K562 (cell line): ENCODE measurements at places on chromosomes 5 and 9. TPM values are rescaled to one million over a fixed set of nuclear protein-coding genes. Genes with fewer than 3 reads are reported as not detected.
A peak's percentile ranks its signal among the peaks of the same experiment; 100 is the strongest.

- DNase-seq, result no peak
These were observed 396.7 kb upstream of the CLINT1 start for GRCh38 chr5:158255609-158256008.

DNA sequence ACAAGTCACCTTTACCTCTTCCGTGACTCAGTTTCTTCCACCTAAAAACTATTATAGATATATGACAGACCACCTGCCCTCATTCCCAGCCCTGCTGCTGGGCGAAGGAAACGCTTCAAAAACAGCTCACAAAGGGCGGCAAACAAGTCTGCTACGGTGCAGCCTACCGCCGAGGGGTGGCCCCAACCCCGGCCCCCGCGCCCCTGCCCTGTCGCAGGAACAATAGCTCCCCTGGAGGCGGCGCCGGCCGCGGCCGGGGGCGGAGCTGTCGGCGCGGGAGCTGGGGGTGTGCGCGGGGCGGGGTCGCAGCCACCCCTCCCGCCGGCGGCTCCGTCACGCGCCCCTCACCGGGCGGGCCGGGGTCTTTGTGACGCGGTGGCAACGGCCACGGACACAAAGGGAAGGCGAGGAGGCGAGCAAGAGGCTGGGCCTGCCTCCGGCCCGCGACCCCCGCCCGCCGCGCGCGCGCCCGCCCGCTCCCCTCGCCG, at the start of gene TMEFF1:
TMEFF1 (plus strand) TSS at position 362 of the 488 bp plus-strand sequence. CDS start 396 bp downstream, outside the sequence.
- DNase-seq, result peak; percentile 89

GRCh38 chr5:56170557-56170956, 62.6 kb downstream of the ANKRD55 start:
- DNase-seq, result no peak

DNA sequence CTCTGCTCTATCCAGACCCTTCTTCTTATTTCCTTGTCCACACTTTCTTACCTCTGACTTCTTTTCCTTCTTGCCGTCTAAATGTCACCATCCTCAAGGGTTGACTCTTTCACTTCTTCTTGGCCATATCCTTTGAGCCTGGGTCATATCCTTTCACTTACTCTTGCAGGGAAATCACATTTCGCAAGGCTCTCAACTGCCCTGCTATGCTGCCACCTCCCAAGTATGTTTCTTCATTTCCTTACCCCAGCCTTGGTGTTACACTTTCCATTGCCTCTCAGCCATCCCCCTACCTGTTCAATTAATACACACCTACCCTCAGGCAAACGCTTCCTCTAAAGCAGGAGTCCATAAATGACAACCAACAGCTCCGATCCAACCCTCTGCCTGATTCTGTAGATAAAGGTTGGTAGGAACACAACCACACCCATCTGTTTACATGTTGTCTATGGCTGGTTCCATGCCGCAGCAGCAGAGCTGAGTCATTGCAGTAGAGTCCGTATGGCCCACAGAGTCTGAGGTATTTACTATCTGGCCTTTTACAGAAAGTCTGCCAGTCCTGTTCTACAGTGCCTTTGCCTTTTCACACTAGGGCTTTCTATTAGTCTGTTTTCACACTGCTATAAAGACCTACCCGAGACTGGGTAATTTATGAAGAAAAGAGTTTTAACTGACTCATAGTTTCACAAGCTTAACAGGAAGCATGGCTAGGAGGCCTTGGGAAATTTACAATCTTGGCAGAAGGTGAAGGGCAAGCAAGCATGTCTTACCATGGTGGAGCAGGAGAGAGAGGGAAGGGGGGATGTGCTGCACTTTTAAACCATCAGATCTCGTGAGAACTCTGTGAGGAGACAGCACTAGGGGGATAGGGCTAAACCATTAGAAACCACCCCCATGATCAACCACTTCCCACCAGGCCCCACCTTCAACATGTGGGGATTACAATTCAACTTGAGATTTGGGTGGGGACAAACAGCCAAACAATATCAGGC, 97.9 kb downstream of the SV2C start:
- DNase-seq, result peak; percentile 55

DNA sequence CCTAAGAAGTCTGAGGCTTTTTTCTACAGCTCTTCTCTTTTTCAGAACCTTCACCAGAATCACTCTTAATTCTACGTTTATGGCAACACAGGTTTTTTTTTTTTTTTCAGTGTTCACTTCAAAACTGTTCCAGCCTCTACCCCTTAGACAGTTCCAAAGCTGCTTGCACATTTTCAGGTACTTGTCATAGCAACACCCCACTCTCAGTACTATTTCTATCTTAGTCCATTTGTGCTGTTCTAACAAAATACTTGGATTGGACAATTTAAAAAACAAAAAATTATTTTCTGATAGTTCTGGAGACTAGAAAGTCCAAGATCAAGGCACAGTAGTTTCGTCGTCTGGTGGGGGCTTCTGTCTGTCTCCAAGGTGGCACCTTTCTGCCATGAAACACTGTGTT, 340.9 kb upstream of the RPS23 start:
- no peak for DNase-seq

DNA sequence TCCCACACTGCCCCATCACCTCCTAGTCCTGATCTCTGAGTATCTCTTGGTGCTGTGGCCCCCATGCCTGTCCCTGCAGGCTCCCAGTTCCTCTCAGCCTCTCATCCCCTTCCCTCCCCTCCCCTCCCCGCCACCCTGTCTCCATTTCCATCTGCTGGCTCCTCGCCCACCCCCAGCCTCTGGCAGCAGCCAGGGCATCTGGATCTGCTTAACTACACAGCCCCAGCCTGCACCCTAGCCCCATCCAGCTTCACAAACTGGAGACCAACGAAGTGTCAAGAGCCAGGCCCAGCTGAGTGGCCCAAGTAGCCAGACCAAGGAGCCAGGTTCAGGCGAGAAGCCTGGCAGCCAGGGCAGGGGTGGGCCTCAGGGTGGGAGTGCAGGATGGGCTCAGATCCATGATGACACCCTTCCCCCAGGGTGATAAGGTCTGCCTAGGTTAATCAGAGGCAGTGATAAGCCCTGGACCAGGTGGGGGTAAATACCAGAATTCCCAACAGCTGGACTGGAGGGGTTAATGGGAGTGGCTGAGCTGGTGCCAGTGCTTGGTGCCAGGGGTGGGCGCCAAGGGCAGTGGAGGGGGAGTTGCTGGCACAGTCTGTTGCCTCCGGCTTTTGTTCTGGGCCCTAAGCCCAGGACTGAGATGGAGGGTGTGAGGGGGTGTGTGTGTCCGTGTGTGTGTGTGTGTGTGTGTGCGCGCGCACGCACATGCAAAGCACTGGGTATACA, 2.5 kb downstream of the IL11RA start:
- DNase-seq, result no peak

DNA sequence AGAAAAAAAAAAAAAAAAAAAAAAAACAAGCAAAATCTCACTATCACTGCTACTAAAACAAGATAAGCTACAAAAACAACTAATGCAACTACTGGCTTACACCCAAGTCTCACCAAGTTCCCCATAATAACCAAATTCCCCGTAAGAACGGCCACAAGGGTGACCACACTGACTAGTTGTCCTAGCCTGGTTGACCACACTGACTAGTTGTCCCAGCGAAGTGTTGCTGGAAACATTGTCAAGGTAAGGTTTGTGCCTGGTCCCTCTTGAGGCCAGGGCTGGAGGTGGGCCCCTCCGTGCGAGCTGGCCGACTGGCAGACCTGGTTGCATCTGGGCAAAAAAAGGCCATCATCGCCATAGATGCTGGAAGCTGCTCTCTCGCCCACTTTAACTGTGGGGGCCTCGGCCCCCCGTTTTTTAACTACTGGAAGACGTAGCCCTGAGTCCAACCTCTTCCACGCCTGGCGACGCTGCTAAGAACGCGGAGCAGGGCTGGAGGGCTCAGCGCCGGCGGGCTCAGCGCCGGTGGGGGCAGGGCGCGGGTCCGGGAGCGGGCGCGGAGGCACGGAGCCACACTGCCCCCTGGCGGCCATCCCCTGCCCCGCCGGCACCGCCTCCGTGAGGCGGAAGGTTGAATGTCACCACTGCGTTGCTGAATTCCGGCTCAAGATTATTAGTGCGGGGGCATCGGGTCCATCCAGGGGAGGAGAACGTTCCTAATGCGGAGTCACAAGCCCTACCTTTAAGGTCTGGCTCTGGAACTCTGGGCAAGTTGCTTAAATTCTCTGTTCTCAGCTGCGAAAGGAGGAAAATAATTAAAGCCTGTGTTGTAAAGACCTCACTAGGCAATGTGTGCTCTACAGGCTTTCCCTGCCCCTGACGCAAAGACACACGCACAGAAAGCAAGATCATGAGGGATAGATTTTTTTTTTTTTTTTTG, 84.0 kb downstream of the HSD17B3 start:
- DNase-seq, result peak; percentile 85

DNA sequence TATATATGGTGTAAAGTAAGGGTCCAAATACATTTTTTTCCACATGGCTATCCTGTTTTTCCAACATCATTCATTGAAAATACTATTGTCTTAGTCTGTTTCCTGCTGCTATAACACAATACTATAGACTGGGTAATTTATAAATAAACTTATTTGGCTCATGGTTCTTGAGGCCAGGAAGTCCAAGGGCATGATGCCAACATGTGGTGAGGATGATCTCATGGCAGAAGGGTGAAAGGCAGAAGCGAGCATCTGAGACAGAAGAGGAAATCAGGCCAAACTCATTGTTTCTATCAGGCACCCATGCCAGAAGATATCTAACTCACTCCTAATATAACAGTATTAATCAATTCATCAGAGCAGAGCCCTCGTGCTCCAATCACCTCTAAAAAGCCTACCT, 42.6 kb downstream of the ANKRD55 start:
- DNase-seq, result no peak

DNA sequence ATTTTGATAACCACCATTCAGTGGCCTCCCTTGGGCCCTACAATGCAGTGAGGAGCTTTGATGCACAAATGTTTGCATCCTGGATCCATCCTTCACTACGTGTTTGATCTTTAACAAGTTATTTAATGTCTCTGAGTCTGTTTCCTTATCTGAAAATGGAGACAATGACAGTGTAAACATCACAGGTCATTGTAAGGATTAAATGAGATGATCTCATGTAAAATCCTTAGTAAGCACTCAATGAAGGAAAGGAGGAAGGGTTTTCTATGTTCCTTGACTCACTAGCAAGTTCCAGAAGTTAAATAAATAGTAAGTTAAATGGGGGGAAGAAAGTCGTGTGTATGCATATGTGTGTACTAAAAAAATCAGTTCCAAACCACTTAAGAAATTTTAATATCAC, 9.8 kb upstream of the SLC36A3 start:
- no peak for DNase-seq

- DNase-seq, result peak; percentile 27
These were observed 6.4 kb upstream of the NOTCH1 start for GRCh38 chr9:136552117-136552703.

- no peak for DNase-seq
These were observed 173.8 kb downstream of the AUH start for GRCh38 chr9:91187965-91188344.

DNA sequence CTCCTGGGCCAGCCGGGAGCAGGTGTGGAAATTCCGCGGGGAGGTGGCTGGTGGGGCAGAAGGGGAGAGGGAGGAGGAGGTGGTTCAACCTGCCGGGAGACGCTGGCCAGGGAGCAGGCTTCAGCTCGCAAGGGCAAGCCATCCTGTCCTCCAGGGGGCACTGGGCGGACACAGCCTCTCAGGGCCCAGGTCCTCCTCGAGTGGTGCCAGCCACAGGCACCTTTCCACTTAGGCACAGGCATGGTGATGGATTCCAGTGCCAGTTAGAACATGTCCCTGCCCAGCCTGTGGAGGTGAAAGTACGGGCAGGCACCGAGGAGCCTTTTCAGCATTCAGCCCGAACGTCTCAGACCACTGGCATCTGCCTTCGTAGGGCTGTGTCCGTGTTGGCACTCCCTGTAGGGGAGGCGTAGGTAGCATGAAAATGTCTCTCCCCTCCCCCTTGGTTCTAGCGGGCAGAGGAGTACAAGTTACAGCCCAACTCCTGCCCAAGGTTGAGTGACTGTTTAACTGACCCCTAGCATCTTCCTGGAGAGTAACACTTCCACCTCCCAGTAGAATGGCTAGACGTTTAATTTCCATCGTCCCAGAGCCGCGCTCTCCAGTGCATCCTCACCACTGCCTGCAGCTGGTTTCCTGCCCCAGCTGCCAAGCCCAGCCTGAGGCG, 48.9 kb downstream of the DAB2IP start:
- DNase-seq, result no peak

- DNase-seq, result no peak
These were observed 13.8 kb downstream of the TMEM267 start for GRCh38 chr5:43469671-43470391.

DNA sequence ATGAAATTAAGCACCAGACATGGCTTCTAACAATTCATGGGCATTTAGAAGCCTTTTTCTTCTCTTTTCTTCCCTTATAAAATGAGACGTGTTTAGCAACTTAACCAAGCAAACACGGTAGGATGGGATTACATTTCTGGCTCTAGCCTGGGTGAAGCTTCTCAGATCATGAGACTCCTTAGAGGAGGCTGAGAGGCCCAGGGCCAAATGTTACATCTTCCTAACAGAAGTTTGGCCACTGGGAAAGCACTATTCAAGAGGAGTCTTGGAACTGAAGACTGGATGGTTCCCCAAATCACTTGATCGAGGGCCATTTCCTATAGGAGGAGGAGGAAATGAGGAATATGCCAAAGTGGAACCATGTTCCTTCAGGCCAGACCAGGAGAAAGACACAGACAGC, 1.9 kb downstream of the GABRP start:
- DNase-seq, result no peak

DNA sequence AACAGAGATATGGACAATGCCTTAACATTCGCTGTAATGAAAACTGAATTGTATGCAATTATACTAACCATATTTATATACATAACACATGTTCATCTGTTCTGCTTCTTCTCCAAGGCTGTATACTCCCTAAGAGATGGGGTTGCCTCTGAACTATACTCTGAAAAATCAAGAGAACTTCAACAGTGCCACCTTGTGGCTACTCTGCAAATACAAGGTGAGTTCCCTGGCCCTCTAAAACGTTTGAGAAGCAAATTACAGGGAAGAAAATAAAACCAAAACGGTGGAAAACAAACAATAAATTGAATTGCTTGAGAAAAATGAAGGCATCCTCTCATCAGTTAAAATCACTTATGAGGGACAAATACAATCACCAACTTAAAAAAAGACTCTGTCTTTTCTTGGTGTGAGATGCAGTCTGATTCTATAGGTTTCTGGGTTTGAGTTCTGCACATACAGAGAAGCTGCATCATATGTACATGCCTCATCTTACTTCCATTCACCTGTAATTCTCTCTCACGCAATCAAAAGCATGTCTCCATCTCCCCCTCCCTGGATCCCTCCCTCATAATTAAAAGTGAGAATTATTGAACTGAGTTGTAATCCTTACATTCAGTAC, 98.6 kb downstream of the FBXW11 start:
- peak; percentile 71 for DNase-seq

TLX3 gene
- not detected in 2 replicates for total RNA-seq

TIFAB gene
- total RNA-seq, result not detected in 2 replicates

TMEM141 gene
- total RNA-seq, result 78.7 and 94.7 TPM in 2 replicates

TEK gene
- total RNA-seq, result 0.07 and 0.16 TPM in 2 replicates

IFNA2 gene
- total RNA-seq, result not detected in 2 replicates

GRXCR2 gene
- not detected in 2 replicates for total RNA-seq
